Stimulated activated CD4-positive, alpha-beta T cell treated with anti-CD3 and anti-CD28 coated beads, TNF-alpha, amount 100 ng/mL, for 48 hours (primary cell): ENCODE measurements at places on chromosomes 3 and 15.
A peak's percentile ranks its signal among the peaks of the same experiment; 100 is the strongest.

DNA sequence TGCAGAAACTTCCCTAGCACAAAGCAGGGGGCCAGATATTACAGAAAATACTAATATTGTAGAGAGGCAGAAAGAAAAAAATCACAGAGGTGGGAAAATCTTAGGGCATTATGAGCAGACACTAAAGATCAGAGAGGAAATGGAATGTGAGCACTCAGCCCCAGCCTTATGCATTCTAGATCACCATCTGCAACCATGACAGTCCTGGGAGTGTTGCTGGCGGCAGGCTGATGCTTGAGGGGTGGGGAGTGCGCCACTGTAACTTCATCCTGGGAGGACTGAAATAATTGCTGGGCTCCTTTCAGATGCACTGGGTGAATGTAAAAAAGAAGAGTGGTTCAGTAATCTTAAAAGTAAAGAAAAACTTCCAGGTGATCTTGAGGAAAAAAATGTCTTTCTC lies 427.6 kb upstream of the SEMA6D start:
- DNase-seq = no peak

- no peak for DNase-seq
Observed at GRCh38 chr3:124116906-124117305, 125.0 kb upstream of the ROPN1 start.

DNA sequence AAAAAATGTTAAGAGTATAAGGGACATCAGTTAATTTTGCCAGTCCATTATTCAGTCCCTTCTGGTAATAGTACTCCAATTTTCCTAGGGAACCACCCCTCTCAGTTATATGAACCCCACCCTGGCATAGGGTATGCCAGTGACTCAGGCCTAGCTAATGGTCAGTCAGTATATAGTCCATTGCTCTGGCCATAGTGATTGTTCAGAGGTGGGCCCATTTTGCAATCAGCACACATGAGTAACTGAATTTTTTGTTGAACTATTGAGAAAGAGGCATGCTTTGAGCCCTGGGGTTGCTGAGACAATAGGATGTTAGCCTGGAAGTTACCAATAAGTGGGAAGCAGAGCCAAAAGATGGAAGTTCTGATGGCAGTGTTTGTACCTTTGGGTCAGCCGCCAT lies 4.1 kb downstream of the LRCH3 start:
- DNase-seq = no peak

DNA sequence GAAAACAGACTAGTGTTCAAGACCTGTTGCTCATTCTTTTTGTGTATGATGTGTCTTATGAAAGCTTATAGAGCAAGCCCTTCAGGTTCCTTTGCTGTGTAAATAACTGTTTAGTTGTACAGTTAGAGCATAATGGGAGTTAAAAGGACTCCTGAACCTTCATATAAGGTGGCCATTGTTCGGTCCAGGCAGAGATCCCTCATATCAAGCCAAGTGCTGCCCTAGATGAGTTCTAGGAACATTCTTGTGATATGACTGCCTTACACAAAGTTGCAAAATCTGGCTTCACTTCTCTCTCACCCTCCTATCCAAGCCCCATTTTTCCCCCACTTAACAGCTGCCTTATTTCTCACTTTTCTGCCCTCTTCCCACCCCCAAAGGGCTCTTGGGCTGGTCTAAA lies 26.9 kb downstream of the GYG1 start:
- DNase-seq = no peak

GRCh38 chr3:169298247-169298992 lies 365.1 kb downstream of the MECOM start:
- DNase-seq = no peak

- DNase-seq = no peak
Observed at GRCh38 chr3:57598765-57599360, 1.7 kb upstream of the ARF4 start.

GRCh38 chr15:58529041-58529440 lies 97.2 kb downstream of the LIPC start:
- DNase-seq = no peak

GRCh38 chr3:114428044-114428595 lies 134.3 kb downstream of the TIGIT start:
- DNase-seq = no peak

DNA sequence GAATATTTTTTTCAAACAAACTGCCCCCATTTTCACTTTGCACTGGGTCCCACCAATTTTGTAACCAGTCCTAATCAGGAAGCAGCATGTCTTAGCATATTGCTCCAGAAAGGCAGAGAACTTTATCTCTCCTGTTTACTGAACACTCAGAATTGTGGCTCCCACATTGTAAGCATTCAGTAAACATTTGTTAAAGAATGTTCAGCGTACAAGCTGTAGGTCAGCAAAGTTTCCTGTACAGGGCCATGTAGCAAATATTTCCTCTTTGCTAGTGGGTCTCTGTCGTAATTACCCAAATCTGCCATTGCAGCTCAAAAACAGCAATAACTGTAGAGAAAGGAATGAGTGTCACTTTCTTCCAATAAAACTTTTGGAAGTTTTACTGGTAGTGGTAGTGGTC lies 393.3 kb downstream of the GRM7 start:
- DNase-seq = no peak

DNA sequence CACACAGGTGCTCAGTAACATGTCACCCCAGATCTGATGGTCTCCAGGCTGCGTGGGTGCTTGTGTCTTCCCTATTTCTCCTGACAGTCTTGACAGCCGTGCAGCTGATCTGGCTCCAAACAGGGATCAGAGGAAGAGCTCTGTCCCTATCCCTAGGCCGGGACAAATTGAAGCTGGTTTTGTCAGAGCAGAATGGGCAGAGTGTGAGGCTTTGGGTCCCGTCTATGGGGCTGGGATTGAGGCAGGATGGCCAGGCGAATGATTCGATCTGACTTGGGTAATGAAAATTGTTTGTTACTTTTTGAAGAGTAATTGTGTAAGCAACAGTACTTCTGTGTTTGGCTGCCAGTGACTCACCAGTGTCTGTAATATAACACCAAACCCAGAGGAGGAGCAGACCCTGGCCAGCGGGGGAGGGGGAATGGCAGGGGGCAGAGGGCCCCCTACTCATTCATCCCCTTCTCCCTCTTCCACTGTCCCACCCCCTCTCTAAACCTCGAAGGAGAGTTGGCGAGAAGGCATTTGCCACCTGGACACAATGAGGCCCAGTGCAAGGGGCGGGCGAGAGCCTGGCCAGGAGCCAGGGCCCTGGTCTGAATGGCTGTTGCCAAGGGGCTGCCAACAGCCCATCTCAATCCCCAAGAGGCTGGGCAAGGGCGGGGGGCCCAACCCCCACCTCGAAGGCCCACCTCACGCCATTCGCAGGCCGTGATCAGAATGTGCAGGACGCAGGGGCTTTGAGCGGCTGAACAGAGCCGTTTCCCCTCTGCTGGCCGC lies 4.9 kb upstream of the MAGEF1 start:
- DNase-seq = no peak

DNA sequence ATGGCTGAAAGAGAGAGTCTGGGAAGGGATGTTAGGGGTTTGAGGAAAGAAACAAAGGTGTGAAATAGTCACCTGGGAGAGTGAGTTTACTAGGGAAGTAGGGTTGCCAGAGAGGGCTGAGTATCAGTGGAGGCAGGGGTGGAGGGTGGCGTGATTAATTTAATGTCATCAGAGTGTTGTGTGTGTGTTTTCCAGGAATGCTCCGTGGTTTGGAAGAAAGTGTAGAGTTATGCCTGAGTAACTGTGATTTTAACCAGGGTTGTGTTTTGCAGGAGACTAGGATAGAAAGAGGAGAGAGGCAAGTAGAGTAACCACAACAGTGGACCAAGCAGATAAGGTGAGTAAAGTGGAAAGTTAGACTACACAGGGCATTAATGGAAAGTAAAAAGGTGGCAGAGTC lies 27.2 kb downstream of the PLD1 start:
- DNase-seq = no peak

- peak; percentile 48 for DNase-seq
Observed at GRCh38 chr15:60673918-60674558, 195.1 kb upstream of the ICE2 start.
